ENCODE measurements at places on chromosomes 5 and 9.

- no peak for DNase-seq
Observed at GRCh38 chr5:111776913-111777781, 20.2 kb upstream of the NREP start.

DNA sequence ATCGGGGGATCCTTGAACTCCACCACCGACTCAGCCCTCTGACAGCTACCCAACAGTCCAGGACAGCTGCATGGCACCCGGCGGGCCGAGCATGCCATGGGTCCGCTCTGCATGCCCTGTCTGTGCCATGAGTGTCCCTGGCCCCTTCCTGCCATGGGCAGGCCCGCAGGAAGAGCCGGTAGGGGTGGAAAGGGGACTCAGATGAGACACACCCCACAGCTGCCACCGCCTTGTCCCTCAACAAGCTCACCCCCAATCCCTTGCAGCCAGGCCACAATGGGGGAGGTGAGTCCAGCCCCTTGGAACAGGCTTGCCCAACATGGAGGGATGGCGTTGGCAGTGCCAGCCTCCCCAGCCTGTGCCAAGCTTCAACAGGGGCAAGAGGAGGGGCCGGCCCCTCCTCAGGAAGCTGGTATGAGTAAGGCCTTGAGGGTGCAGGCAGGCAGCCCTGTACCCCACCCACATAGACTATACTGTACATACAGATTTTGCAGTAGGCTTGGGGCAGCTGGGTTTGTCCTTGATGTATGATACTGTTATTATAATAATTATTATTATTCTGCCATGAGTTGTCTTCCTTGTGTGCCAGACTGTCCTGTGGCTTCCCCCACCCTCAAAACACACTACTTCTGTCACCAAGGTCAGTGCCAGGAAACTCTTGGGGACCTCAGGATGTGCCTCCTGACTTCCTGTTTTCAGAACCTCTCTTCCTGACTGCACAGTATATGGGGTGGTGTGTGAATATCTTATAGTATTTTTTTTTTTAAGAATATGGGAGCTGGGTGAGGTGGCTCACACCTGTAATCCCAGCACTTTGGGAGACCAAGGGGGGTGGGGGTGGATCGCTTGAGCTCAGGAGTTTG lies 12.0 kb upstream of the SLC34A1 start:
- DNase-seq: no peak

GRCh38 chr5:123429993-123430392 lies 6.8 kb upstream of the CEP120 start:
- no peak for DNase-seq

DNA sequence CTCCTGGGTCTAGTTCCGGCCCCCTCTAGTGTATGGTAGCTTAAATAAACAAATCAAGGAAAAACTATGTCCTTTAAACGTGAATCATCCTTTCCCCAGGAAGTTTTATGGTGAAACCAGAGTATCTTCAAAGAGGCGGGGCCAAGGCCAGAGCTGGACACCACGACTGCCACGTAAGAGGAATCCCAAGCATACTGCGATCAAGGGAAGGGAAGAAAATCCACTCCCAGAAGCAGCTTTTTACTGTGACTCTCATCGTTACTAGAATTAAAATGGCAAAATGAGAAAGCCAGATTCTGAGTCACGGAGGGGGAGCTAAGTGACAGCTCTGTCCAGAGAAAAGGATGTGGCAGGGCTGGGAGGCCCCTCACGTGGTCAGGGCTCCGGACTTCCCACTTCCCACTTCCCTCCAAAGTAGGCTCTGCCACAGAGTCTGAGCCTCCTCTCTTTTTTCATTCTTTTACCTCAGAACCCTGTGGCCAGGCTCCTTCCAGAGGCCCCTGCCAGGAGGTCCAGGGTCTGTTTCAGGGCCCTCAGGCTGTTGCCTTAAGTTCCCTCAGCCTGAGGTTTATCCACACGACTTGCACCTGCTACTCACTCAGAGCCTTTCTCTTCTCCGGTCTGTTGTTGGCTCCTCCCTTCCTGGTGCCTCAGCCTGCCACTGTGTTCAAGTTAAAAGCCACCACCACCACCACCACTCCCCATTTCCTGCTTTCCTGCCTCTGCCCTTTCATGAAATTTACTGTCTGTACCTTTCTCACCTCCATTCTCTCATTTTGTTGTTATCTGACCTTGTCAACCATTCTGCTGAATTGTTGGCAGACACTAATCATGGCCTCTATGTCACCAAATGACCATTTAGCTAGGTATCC lies 1.4 kb upstream of the GLRX start:
- DNase-seq: no peak

GRCh38 chr5:143153332-143154119 lies 250.0 kb downstream of the NR3C1 start:
- no peak for DNase-seq

DNA sequence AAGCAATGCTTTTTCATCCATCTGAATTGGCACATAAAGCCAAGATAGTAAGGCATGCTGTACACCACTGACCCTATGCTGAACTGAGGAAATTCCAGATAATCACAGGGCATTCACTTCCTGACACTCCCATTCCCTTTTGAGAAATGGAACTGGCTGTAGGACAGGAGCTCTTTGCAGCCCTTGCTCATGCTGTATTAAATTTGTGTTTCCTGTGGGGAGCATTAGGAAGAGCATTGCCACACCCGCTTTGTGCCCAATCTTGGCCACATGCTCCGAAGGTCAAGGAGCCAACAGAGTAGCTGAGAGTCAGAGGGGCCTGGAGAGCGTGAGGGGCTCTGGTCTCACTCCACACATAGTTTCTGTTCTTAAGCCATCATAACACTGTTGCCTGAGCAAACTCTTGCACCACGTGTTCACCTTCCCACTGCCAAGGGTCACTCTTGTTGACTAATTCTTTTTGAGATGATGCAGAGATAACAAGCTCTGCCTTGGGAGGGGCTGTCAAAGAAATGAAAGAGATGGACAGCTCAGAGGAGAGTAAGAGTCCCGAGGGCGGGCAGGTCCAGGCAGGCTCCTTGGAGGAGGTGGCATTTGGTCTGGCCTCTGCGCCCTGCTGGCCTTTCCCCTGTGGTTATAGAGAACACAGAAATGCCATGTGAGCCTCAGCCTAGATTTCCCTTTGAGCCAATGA lies 31.7 kb upstream of the ARAP3 start:
- DNase-seq: no peak

- DNase-seq: peak; percentile 76
Observed at GRCh38 chr9:120877276-120878034, 467 bp upstream of the PHF19 start.

DNA sequence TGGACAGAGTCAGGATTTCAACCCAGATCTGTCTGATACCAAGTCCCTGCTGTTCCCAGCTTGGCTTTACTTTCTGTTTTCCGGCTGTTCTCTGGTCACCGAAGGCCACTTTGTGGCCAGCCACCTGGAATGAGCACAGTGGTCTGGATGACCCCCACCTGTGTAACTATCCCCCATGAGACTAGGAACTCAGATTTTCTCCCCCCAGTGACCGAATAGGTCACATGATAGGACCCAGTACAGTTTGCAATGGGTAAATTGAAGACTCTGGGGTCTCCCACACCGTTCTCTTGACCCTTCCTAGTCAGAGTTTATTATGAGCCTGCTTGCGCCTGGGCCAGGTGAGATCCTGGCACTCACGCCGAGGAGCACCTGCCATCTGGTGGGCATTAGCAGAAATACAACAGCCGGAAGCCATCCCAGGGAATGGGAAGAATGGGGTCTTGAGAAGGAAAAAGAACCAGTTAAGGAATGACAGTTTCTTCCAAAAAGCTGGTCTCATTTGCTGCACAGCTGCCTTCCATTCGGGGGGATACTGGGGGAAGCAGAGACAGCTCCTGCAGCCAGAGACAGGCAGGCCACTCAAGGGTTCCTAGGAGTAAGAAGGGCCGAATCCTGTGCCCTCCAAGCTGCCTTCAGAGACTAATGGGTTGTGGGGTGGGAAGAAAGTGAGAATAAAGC lies 7.1 kb downstream of the PHYHD1 start:
- DNase-seq: peak; percentile 42
